ENCODE measurements at places on chromosomes 16 and 17.

DNA sequence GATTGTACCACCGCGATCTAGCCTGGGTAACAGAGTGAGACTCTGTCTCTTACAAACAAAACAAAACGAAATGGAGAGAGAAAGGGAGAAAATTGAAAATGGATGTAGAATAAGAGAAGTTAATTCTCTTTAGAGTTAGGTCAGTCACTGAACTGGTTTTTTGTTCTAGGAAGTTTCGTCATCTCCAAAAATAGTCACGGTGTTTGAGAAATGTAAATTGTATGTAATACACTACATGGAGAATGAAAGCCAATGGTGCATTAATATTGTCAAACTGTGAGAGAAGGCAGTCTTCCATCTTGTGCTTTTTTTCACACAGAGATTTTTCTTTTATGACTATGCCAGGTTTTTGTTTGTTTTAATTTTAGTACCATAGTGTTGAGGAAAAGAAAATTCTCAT lies 145.9 kb downstream of the BCAS3 start:
- peak; percentile 69 for ATAC-seq

- ATAC-seq: no peak
Observed at GRCh38 chr16:74923766-74924460, 61.0 kb downstream of the WDR59 start.

- ATAC-seq: no peak
Observed at GRCh38 chr17:56292010-56292409, 138.7 kb downstream of the ANKFN1 start.

GRCh38 chr17:3777366-3778120 lies 23.4 kb downstream of the ITGAE start:
- no peak for ATAC-seq

GRCh38 chr16:88983165-88983564 lies 6.2 kb upstream of the CBFA2T3 start:
- ATAC-seq: no peak

DNA sequence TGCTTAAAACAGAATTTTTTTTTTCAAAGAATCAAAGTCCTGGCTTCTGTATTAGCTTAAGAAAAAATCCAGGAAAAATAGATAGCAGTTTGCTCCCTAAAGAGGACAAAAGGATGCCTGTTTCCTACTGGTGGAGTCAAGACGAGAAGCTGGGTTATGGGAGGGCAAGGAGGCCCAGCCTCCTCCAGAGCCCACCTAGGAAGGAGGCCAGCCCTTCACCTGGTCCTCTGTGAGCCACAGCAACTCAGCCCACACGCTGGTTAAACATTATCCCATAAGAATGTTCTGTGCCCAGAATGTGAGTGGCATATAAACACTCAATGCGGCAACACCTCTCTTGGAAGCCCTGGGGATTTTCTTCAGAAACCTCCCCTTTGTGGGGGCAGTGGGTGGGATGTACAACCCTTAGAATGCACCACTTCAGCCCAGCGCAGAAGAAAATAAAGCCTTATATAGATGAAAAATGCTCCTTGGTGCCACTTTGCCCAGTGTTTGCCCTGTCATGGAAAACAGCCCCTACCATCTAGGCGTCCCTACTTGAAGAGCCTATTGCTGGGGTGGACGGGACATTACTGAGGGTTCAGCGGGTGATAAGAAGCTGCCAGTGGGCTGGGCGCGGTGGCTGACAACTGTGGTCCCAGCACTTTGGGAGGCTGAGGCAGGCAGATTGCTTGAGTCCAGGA lies 48.0 kb downstream of the TEKT5 start:
- ATAC-seq: no peak

- ATAC-seq: no peak
Observed at GRCh38 chr17:77572065-77572601, 386.4 kb upstream of the TNRC6C start.

GRCh38 chr17:16381496-16381820 lies 567 bp downstream of the UBB start:
- no peak for ATAC-seq

GRCh38 chr17:15436473-15437302 lies 30.7 kb downstream of the CDRT4 start:
- peak; percentile 48 for ATAC-seq

- no peak for ATAC-seq
Observed at GRCh38 chr16:12917653-12918052, 16.3 kb downstream of the SHISA9 start.

DNA sequence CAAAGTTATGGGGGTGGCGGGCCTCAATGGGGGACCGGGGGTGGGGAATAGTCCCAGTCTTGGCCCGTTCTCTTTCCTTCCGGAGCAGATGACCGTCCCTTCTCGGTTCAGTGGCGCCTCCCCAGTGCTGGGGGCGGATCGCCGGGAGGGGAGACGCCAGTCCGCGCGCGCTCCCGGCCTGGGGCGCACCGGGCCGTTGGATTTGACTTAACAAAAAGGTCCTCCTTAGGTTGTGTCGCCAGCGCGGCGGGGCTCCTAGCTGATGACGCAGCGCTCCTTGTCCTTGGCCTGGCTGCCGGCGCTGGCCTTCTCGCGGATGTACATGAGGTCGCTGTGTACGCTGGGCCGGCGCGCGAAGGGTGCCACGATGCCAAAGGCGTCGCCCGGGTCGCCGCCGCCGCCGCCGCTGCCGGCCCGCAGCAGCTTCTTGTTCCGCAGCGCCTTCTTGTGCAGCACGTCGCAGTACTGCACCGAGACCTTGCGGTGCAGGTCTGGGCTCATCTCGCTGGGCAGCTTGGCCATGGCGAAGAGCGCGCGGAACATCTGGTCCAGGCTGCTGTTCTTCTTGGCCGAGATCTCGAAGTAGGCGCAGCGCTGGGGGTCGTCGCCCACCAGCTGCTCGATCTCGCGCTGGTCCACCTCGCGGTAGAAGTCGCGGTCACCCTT lies 1.2 kb downstream of the RASD1 start:
- peak; percentile 3 for ATAC-seq

GRCh38 chr17:16013943-16014407 lies 14.4 kb downstream of the TTC19 start:
- peak; percentile 39 for ATAC-seq

GRCh38 chr17:62802561-62803205 lies 5.4 kb downstream of the MARCHF10 start:
- ATAC-seq: no peak

DNA sequence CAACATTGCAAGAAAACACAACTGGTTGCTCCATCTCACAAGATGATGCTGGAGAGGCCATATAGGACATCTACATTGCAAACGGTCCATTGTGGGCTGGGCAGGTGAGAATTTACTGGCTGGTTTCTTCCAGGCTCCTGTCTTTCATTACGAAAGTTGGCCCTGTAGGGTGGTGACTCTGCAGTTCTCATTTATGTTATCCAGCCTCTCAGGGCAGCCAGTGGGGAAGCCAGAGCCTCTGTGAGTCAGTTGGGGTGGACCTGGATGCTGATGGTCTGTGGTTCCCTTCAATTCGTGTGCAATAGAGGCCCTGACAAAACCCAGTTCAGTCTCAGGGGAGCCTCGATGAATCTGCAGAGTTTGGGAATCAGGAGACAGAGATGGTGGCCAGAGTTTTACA lies 341.0 kb upstream of the CCL2 start:
- ATAC-seq: no peak

DNA sequence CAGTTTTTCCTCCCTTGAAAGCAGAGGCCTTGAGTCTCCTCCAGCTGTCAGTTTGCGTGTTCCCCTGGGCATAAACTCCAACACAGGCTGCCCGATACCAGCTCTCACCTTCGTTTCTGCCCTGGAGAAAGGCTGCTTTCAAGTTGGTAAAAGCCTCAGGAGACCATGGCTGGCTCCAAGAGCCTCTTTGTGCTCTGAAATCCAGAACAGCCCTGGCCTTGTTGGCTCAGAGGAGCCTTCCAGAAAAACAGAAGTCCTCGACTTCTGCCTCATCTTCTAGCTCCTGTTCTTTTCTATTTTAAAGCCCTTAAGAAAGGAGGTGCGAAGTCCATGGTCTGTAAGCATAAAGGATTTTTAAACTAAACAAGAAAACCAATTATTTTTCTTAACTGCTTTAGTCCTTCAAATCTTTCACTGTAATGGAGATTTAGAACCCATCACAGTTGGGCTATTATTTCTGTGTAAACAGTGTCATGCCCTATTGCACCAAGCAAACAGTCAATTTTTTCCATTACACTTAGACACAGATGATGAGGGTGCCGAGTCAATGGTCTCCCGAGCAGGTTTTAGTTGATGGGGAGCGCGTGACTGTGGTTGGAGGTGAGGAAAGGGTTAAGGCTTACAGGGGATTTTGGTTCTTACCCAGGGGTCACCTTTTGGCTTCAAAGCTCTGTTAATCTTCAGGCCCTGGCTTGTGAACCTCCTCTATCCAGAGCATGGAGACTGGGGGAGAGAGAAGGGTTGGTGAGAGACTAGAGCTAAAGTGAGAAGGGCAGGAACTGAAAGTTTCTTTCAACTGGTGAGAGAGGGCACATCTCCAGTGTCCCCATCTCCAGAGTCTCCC lies 212.8 kb downstream of the MSI2 start:
- no peak for ATAC-seq

GRCh38 chr17:32319548-32319905 lies 22.4 kb downstream of the C17orf75 start:
- peak; percentile 83 for ATAC-seq

DNA sequence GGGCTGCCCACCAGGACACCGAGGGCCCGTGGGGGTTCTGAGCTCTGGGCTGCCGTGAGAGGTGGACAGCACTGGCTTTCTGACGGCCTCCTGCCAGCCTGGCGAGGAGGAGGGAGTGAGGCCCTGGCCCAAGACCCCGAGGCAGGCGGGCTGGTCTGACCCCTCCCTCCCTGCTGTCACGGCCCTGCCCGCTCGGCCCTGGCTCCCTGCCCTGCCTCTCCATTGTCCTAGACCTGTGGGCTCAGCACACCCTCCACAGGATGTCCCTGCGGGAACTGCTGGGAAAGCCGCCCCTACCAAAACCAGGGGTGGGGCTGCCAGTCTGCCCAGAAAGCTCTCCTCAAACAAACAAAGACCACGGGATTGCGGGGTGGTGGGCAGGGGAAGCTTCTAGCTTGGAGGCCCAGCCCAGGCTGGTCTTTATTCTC lies 20.7 kb downstream of the SPNS2 start:
- peak; percentile 54 for ATAC-seq

- no peak for ATAC-seq
Observed at GRCh38 chr16:84180519-84181140, 6.2 kb downstream of the TAF1C start.

DNA sequence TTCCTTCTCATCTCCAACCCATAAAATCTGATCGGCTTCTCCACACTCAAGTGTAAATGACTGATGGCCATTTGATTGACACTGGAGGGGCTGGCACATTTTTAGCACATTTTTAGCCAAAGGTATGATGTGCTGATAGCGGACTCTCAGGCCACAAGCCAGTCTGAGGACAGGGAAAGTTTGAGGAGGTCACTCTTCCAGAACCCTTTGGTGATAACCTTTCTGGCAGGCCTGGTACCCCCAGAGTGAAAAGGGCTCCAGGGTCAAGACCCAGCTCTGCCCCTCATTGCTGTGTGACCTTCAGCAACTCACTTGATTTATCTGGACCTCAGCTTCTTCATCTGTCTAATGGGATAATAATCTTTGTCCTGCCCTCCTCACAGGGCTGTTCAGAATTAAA lies 1.7 kb upstream of the NLRC5 start:
- ATAC-seq: no peak

- no peak for ATAC-seq
Observed at GRCh38 chr16:67208154-67208896, 9.4 kb downstream of the ELMO3 start.

DNA sequence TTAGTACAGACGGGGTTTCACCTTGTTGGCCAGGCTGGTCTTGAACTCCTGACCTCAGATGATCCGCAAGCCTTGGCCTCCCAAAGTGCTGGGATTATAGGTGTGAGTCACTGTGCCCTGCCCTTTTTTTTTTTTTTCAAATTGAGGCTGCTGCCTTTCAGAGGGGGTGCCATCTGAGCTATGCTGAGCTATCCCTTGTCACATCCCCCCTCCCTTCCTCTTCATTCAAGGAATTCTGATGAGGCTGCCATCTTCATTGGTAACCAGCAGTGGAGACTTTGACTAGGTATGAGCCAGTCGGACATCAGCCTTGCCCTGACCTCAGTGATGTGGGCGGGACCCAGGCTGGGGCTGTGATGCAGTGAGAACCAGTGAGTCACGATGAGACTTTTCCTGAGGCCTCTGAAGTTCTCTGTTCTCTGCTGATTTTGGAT lies 24.4 kb upstream of the GPT2 start:
- peak; percentile 94 for ATAC-seq

GRCh38 chr16:70653406-70653805 lies 7.0 kb downstream of the IL34 start:
- ATAC-seq: no peak

- ATAC-seq: peak; percentile 26
Observed at GRCh38 chr17:42979511-42980273, at the start of gene PTGES3L. PTGES3L (minus strand) TSS chr17:42980080; CDS start chr17:42980053, 27 bp downstream.

GRCh38 chr16:87207509-87207908 lies 109.7 kb downstream of the C16orf95 start:
- ATAC-seq: peak; percentile 37

DNA sequence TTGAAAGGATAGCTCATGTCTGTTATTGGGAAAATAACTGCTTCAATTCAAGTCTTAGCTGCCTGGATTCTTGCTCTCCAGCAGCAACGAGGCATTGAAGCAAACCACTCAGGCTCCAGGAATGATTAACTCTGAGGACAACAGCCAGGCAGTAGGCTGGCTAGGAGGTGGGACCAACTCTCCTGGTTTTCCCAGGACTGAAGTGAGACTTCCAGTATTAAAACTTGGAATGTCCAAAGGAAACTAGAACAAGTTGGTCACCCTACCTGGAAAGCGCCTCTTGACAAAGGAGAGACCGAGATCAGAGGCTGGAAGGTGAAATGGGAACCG lies 100.7 kb downstream of the SALL1 start:
- no peak for ATAC-seq

DNA sequence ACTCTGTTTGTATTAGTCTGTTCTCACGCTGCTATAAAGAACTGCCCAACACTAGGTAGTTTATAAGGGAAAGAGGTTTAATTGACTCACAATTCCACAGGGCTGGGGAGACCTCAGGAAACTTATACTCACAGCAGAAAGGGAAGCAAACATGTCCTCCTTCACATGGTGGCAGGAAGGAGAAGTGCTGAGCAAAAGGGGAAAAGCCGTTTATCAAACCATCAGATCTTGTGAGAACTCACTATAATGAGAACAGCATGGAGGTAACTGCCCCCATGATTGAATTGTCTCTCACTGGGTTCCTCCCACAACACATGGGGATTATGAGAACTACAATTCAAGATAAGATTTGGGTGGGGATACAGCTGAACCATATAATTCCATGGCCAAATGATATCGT lies 30.9 kb downstream of the ABCC1 start:
- ATAC-seq: no peak

- peak; percentile 35 for ATAC-seq
Observed at GRCh38 chr17:1055751-1056645, 59.1 kb downstream of the TIMM22 start.

GRCh38 chr17:79993390-79994227 lies 42.1 kb downstream of the TBC1D16 start:
- ATAC-seq: peak; percentile 79

- peak; percentile 43 for ATAC-seq
Observed at GRCh38 chr16:81435103-81435502, 9.5 kb upstream of the CMIP start.

- ATAC-seq: no peak
Observed at GRCh38 chr17:51152766-51153209, 571 bp upstream of the NME1 start.

GRCh38 chr17:31417051-31417792 lies 25.7 kb downstream of the RAB11FIP4 start:
- no peak for ATAC-seq

All from esophagus mucosa (tissue), 1 donor.